H4 (cell line): ENCODE measurements at places on chromosomes 13 and 19. TPM values are rescaled to one million over a fixed set of nuclear protein-coding genes. Genes with fewer than 3 reads are reported as not detected.

- DNase-seq: no peak
Measured at GRCh38 chr13:113759525-113760137, 605 bp downstream of the TMEM255B start.

CEACAM20 gene
- total RNA-seq: not detected in 2 replicates

CGB2 gene
- total RNA-seq: not detected in 2 replicates

SLC10A2 gene
- total RNA-seq: not detected in 2 replicates

GRCh38 chr13:38577048-38577447 lies 109.8 kb upstream of the FREM2 start:
- DNase-seq: no peak

LENG9 gene
- 0.33 and 0.64 TPM in 2 replicates for total RNA-seq

GRCh38 chr13:43095771-43096719 lies 72.7 kb downstream of the DNAJC15 start:
- DNase-seq: no peak

DNA sequence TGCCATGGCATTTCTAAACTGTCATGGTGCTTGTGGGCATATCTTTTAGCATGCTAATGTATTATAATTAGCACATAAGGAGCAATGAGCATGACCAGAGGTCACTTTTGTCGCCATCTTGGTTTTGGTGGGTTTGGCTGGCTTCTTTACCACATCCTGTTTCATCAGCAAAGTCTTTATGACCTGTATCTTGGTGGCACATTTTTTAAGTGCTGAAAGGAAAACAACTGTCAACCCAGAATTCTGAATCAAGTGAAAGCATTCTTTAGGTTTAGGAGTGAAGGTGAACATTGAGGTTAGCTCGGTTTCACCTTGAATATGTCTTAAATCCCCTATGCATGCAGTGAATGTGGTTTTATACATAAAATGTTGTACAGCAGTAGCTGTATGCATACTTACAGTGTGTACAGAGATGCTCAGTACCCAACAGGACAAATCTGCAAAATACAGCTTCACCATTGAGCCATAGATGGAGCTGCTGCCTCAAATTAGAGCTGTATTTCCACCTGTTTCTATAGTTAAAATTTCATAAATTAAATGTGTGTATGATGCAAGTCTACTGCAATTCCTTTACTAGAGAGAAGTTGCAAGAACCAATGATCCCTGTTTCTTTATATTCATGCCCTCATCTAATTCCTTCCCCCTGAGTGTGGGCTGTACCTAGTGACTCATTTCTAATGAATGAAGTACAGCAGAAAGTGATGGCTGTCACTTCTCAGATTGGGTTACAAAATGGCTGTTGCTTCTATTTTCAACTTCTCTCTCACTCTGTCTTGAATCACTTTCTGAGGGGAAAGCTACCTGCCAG lies 25.2 kb upstream of the IGSF23 start:
- peak; percentile 97 for DNase-seq

- DNase-seq: peak; percentile 22
Measured at GRCh38 chr19:54462655-54463530, 685 bp downstream of the LENG9 start.

DNA sequence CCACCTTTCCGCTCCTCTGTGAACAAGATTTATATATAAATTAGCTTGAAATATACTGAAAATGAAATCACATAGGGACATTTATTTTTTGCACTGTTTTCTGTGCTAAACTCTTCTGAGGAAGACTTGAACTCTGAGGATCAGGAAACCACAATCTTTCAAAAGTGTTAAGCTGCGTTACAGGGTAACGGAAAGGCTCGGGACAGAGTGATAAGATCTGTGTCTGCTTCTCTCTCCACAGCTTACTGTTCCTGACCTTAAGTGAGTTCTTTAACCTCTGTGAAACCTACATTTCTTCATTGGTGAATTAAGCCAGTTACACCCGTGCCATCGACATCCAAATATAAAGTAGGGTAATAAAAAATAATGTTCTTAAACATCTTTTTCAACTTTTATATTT lies 38.9 kb downstream of the DACH1 start:
- DNase-seq: no peak

DNA sequence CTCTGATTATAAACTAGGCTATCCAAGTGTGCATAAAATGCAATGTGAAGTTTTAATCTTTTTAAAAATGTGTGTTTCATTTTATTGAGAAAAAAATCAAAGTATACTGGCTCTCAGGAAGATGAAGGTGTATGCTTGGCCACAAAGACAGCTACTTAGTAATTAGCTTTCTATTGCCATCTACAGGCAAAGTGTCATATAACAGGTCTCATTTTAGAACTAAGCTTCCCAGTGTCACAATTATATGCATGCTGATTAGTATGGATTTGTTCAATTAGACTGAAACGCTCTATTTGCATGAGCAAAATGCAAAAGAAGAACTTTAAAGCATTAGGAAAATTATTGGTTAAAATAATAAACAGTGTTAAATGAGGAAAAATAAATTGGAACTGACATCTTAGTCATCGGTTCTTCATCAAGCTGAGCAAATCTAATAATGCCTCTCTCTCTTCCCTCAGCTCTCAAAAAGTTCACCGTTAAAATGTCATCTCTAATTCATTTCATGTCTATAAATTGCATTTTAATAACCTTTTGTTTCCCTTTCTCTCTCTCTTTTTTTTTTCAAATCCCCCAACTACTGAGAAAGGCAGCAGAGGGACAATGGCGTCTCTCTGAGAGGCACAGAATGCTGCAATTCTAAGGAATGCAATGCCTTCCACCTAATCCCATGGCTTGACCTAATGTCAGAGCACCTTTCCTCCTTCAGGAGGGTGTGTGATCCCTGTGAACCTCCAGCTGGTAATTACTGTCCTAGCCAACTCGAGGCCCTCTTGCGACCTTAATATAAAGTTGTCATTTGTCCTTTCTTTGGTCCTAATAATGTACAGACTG lies 313.1 kb upstream of the MAB21L1 start:
- peak; percentile 11 for DNase-seq

DNA sequence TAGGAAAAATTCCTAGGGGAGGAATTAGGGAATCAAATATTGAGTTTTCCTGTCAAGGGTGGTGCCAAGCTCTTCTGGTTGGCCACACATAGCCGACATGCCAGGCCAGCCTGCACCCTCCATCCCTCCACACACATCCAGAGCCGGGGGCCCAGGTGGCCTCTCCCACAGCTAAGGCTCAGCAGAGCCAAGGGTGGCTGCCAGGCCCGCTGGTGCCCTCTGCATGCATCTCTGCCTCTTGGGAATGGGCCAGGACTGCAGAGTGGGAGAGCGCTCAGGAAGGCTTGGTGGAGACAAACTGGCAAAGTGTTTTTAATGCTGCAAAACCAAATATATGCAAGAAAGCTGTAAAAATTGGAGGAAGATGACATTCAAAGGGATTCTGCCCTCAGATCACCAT lies 42.7 kb upstream of the GAS6 start:
- peak; percentile 17 for DNase-seq

- no peak for DNase-seq
Measured at GRCh38 chr13:91773591-91774227, 375.3 kb downstream of the GPC5 start.

ZNF345 gene
- 0.08 and 0.64 TPM in 2 replicates for total RNA-seq

LGI4 gene
- total RNA-seq: not detected in 2 replicates

DNA sequence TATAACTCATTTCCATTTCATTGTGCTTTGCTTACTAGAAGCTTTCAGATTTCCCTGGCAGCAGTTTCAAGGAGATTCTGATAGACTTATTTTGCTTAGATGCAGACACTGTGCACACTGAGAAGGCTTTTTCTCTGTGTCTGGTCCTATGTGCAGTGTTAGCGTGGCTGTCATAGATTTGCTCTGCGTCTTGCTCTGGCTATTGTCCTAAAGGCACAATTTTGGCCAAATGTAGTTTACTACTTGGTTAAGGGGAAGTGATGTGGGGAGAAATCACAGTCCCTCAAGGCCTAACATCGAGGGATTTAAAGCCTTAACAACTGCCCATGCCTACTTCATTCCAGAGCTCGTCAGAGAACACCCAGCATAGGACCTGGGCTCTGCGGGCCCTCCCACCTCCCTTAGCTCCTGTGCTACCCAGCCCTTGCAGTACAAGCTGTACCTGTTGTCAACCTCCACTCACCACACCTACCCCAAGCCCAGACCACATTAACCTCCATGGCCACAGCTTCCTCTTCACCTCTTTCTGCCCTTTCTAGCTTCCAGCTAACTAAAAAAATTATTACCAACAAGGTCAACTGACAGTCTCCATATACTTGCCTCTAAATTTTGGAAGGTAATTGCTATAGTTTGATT lies 38.9 kb upstream of the KATNAL1 start:
- DNase-seq: no peak

KLK15 gene
- not detected in 2 replicates for total RNA-seq

WDR87 gene
- total RNA-seq: not detected in 2 replicates

IL17D gene
- 0.43 and 0.97 TPM in 2 replicates for total RNA-seq

DNA sequence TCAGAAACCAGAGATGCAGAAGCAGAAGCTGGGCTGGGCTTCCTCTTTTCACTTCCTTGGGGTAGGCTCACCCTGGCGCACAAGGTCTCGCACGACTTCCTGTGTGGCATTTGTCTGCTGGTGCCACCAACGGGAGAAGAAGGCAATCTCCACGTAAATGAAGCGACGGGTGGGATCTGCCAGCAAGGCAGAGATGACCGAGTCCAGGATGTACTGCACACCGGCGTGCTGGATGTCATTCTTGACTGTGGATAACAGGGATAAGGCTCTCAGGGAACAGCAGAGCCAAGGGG lies 1.3 kb downstream of the MAN2B1 start:
- DNase-seq: no peak

PPP2R1A gene
- 225 and 236 TPM in 2 replicates for total RNA-seq

GRCh38 chr13:39684531-39685137 lies 29.2 kb downstream of the COG6 start:
- DNase-seq: peak; percentile 30

PCSK4 gene
- 0.31 TPM in 1 of 2 replicates, not detected in the other for total RNA-seq

GRCh38 chr13:45940061-45940460 lies 88.5 kb upstream of the SIAH3 start:
- DNase-seq: no peak

DNA sequence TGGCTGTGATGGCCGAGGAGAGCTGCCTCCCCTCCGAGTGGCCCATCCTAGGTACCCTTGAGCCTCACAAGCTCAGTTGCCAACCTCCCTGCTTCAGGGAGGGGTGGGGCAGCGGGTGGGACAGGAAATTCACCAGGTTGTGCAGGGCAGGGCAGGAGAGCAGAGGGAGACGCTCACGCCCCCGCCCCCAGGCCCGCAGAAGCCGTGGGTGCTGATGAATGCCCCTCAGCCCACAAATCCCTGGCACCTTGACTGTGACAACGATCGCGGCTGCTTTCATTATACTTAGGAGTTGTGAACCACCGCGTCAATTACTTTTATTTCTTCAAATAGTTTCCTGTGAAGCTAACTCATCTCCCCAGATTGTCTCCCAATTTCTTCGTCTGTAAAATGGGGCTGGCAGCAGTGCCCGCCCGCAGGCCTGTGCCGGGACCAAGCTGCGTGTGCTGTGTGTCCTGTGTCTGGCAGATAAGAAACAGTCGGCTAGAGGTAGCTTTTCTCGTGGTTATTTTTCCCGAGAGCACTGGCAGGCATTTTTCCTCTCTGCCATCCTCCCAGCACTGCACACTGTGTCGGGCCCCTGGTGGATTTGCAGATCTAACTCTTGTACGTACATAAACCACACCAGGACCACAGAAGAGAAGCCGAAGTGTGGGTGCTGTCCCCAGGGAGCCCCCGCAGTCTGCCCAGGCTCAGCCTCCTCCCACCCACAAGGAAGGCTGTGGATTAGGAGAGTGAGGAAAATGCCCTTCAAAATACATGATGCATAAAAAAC lies 7.9 kb upstream of the RASA3 start:
- no peak for DNase-seq

GRCh38 chr13:93859716-93860115 lies 619.8 kb downstream of the DCT start:
- DNase-seq: no peak

DNA sequence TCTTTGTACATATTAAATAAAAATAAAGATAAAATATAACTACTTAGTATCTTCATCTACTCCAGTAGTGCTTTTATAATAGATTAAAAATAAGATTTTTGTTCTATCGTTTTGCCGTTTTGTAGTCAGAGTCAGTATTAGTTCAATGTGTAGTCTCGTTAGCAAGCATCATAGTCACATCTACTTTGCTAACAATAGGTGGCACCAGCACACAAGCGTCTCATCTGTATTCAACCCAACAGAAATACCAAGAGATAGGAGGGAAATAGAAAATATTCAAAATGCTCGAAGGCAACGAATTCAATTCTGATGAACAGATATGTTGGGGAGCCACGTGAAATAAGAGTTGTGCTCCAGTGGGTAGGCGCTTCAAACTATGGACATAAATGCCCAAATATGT lies 21.4 kb upstream of the MICU2 start:
- peak; percentile 55 for DNase-seq

GRCh38 chr13:23321535-23322241 lies 111.8 kb downstream of the SACS start:
- DNase-seq: peak; percentile 62

SIGLEC12 gene
- total RNA-seq: not detected in 2 replicates

DNA sequence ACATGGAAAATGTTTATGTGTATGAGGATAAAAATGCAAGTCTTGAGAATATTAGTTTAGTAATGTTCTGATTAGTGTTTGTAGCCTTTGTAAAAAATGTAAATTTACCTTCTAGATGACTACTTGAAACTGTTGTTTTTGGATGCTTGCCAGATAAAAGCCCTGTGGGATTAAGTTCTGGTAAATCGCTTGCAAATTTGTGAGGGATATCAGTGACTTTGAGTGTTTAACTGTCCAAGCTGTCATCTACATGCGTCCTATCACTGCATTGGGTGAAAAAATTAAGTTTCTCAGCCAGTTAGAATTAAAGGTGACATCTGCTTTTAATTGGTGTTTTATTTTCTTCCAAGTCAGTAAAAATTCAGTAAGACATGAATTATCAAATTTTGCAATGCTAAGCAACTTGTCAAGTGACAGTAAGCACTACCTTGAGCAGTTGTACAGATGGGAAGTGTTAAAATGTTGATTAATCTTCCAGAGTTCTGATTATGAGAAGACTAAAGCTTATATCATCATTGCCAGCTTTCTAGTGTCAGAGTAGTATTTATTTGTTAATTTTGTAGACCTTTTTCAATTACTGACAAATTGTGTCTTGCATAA lies 88.0 kb downstream of the PCCA start:
- no peak for DNase-seq

- no peak for DNase-seq
Measured at GRCh38 chr13:85236413-85236812, 562.8 kb downstream of the SLITRK6 start.

FAM216B gene
- not detected in 2 replicates for total RNA-seq

DNA sequence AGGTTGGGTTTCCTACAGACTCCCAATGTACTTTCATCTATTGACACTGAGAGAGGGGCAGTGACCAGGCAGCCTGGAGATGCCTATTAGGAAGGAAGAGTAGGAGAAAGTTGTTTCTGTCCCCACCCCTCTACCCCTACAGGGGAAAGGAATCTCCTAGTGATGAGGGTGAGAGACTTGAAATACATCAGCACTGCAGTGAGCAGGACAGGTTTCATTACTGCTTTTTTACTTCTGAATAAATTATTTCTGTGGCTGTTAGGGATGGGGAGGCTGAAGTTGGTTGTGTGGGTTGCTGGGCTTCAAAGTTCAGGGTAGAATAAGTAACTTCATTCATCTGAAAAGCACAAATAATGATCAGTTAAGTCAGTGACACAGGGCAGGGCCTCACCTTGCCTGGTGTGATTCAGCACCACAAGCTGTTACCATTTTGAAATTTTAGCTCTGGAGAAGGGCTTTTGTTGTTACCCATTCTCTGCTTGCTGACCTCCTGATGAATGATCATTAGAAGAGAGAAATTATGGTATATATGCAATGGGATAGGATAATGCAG lies 19.3 kb downstream of the CEACAM1 start:
- no peak for DNase-seq
